ENCODE measurements at places on chromosomes 7 and 10.
A peak's percentile ranks its signal among the peaks of the same experiment; 100 is the strongest.

GRCh38 chr10:49488056-49488717 lies 50.7 kb downstream of the ERCC6 start:
- ATAC-seq, result no peak

DNA sequence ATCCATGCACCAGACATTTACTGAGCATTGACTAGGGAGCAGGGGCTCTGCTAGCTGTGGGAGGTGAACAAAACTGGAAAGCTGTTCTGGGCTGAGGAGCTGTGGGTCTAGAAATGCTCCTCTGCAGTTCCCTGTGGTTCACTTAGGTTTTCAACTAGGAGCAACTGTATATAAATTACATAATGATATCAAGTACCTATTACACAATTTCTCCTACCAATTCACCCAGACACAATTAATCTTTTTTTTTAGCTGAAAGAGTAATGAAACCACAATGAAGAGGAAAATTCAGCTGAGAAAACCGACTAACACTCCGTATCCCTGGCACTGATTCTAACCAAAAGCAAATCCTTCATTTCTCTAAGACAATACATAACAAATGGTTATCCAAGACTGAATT lies 39.4 kb downstream of the COL28A1 start:
- ATAC-seq, result no peak

GRCh38 chr10:103706047-103706446 lies 149.3 kb downstream of the SH3PXD2A start:
- ATAC-seq, result no peak

GRCh38 chr7:102294589-102294988 lies 7.9 kb downstream of the SH2B2 start:
- no peak for ATAC-seq

DNA sequence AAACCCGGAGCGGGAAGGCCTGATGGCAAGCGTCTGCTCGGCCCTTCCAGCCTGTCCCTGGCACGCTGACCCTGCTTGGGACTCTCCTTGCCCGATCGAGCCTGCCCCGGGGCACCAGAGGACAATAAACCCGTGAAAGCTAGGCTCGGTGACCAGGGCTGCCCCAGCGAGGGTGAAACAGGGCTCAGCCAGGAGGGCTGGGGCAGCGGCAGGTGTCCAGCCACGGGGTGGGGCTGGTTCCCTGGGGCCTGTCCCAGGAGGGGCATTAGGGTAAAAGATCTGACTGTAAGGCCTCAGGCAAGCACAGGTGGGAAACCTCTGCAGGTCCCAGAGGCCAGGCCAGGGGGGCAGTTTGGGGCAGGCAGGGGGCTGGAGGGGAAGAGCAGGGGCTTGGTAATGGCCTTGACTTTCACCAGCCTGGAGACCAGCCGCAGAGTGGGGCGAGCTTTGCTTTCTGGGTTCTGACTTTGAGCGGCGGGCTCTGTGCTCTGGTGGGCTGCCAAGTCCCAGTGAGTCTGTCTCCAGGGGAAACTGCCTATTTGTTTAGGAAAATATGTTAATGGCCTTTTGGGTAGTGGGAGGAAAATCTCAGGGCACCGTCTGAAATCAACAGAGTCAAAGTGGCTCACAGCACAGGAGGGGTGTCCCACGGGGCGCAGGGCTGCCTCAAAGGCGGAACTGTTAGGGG lies 68.2 kb upstream of the INPP5A start:
- no peak for ATAC-seq

GRCh38 chr10:70677016-70677415 lies 4.7 kb downstream of the ADAMTS14 start:
- ATAC-seq, result no peak

DNA sequence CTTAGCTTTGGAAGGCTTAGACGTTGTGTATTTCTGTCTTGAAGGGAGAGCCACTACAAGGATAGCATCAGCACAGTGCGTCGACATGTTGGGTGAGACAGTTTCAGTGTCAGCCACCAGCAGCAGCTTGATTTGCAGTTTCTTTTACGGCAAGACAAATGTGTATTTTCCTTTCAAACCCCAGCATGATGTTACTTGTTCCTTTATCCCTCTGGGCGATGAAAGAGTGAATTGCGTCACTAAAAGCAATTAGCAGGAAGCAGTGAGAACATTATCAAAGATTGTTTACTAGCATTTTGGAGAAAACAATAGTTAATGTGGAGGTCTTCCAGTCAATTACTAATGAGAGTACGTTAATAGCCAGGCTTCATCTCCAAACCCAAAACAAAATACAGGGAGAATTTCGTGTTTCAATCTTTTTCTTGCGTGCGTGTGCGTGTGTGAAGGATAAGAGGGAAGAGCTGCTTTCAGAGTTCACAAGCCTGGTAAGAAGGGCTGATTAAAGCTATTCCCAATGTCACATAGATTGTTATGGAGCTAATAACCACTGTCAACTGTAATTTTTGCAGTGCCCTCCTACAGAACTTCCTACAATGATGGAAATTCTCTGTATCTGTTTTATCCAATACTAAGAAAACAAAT lies 157.1 kb upstream of the AOAH start:
- no peak for ATAC-seq

DNA sequence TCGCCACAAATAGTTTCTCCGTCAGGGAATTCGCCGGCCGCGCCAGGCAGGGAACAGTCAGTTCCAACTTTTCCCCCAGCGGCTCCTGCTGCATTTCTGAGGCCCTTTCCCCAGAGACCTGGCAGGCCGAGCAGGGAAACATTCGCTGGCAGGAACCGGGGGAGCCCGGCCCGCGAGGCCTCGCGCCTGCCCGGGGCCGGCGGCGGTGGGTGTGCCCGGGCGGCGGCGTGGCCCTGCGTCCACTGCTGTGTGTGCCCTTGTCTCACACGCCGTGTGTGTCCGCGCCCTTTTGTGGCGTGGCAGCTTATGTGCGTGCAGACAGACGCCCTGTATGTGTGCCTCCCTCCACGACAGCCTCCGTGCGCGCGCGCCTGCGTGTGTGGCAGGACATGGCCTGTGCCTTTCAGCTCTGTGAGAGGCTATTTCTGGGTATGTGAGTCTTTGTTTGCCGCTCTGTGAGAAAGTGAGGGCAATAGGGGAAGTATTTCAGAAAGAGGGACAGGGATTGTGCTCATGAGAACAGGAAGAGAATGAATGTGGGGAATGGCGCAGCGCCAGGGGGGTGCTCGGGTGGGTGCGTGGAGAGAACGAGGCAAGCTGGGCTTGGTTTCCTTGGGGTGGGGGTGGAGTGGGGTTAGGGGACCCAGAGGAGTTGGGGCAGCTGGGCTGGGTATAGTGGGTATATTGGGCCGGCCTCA lies 689 bp upstream of the SMARCD3 start:
- ATAC-seq, result peak; percentile 41

- ATAC-seq, result no peak
Observed at GRCh38 chr10:74518061-74518460, 308.3 kb upstream of the KAT6B start.

DNA sequence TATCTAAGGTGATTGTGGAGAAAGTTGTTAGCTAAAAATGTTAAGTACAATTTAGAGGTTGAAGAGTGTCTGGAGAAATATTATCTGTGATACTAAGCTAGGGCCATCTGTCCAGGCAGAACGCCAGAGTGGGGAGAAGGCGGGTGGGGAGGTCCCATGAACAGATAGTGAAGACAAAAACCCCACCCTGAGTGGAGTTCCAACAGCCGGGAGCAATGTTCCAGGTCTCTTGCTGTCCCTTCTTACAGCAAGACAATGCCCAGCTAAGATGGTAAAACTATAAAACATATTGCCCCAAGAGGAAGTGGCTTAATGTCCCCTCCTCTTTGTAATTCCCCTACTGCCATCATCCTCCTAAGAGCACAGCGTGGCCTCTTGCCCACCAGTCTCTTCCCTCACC lies 10.4 kb upstream of the IL15RA start:
- ATAC-seq, result peak; percentile 53

DNA sequence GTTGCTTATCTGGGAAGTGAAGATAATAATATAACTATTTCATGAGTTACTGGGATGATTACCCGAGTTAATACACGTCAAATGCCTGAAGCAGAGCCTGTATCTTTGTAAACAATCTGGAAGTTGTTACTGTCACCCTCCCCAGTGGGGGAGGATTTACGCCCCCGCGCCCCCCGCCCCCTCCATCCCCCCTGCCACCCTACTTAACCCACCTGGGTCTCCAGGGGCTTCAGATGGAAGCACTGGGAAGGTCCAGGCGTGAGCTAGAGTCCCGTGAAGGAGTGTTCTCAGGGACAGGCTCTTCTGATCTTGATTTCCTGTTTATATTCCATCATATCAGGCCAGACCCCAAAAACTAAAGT lies 691 bp upstream of the PPA1 start:
- ATAC-seq, result no peak

- no peak for ATAC-seq
Observed at GRCh38 chr7:39098506-39098905, 120.8 kb downstream of the POU6F2 start.

GRCh38 chr10:12822126-12822892 lies 179.2 kb downstream of the CCDC3 start:
- ATAC-seq, result no peak

DNA sequence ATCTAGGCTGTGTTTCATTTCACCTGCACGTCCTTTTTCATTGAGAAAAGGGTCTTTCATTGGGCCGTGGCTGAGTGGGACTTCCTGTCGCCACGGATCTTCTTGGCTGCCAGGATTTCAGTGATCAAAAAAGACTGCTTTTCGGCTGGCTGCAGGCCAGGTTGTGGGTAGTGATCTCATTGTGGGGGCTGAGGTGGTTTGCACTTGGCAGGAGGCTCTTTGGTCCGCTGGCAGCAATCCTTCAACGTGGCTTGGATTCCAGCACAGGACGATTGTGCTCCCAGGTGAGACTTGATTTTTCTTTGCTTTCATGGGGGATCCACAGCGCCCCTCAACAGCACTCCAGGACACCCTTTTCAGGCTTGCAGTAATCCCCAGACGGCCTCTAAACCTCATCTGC lies 29.0 kb upstream of the ZNF273 start:
- no peak for ATAC-seq

- no peak for ATAC-seq
Observed at GRCh38 chr10:110620398-110620719, 23.8 kb upstream of the RBM20 start.

- ATAC-seq, result no peak
Observed at GRCh38 chr7:1971946-1972654, 260.6 kb downstream of the MAD1L1 start.

GRCh38 chr7:114925434-114925833 lies 3.5 kb downstream of the MDFIC start:
- ATAC-seq, result no peak

- no peak for ATAC-seq
Observed at GRCh38 chr10:99172128-99172738, 63.4 kb downstream of the HPSE2 start.

GRCh38 chr10:122733443-122733842 lies 33.8 kb upstream of the C10orf120 start:
- ATAC-seq, result no peak

DNA sequence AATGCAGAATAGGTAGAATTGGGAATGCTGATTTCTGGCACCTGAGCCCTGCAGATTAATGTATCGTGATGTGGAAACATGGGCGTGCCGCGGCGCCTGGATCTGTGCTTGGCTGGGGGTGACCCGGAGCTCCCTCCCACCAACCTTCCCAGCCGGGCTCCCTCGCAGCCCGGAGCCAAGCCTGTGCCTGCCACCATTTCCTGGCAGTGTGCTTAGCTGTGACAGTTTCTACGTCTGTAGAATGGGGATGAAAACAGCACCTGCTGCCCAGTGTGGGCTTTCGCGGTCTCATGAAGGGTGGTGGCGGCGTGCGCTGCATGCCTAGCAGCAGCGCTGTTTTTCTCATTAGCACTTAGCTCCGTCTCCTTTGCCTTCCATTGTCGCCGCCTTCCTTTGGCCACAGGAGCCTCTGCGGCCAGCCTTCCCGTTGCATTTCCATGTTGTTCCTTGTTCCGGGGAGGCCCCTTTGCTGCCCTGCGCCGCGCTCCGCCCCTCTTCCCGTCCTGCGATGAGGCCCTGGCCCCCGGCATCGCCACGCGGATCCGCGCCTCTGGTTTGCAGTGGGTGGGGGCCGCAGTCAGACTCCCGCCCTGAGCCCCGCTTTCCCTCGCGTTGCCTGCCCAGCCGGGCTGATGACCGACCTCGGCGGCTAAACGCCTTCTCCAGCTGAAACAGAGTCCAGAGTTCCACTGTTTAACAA lies 84.2 kb downstream of the CUL1 start:
- no peak for ATAC-seq

GRCh38 chr10:24177636-24178035 lies 31.3 kb upstream of the KIAA1217 start:
- ATAC-seq, result no peak

- no peak for ATAC-seq
Observed at GRCh38 chr10:34252111-34252510, 563.0 kb downstream of the PARD3 start.

DNA sequence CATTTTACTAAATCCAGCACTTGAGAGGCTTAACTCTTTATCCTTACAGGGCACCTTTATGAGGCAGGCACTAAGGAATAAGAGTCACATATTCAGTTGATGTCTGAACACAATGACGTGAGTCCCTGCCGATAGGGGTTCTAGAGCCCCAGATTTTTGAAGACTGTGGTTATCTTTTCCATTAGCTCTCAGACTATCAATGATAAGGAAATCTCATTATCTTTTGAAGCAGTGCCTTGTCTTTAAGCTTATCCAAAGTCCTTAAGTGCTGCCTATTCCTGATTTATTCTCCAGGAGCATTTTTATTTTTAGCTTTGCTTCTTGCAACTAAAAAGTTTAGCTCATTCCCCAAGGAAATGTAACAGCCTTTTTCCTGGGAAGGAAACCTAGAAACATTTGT lies 444.1 kb upstream of the LRRN3 start:
- no peak for ATAC-seq

GRCh38 chr7:117470777-117471176 lies 9.0 kb upstream of the CFTR start:
- no peak for ATAC-seq

GRCh38 chr10:112182784-112183328 lies 709 bp downstream of the GPAM start:
- no peak for ATAC-seq

DNA sequence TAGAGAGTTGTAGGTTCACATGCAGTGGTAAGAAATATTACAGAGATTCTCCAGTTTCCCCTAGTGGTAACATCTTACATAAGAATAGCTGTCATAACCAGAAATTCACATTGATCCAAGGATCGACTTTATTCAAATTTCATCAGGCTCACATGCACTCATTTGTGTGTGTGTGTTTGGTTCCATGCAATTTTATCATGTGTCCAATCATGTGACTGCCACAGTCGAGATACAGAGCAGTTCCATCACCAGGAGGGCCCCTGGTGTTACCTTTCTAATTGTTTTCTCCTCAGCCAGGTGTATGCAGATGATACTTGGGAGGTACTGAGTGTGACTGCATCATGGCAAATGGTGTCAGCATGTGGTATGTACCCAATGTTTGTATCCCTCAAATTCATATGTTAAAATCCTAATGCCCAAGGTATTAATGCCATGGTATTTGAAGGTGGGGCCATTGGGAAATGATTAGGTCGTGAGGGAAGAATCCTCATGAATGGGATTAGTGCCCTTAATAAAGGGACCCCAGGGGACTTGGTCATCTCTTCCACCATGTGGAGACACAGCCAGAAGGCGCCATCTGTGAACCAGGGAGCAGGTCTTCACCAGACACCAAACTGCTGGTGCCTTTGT lies 126.3 kb downstream of the CXCL12 start:
- ATAC-seq, result no peak

- ATAC-seq, result no peak
Observed at GRCh38 chr7:75756991-75757676, 14.9 kb downstream of the CCL26 start.

- no peak for ATAC-seq
Observed at GRCh38 chr7:41084381-41084780, 618.5 kb downstream of the INHBA start.

GRCh38 chr7:35261476-35262285 lies 7.8 kb upstream of the TBX20 start:
- ATAC-seq, result no peak
